ENCODE measurements at places on chromosomes 2 and 18.
A peak's percentile ranks its signal among the peaks of the same experiment; 100 is the strongest.

GRCh38 chr2:29317077-29317517 lies 201.9 kb downstream of the CLIP4 start:
- no peak for DNase-seq

DNA sequence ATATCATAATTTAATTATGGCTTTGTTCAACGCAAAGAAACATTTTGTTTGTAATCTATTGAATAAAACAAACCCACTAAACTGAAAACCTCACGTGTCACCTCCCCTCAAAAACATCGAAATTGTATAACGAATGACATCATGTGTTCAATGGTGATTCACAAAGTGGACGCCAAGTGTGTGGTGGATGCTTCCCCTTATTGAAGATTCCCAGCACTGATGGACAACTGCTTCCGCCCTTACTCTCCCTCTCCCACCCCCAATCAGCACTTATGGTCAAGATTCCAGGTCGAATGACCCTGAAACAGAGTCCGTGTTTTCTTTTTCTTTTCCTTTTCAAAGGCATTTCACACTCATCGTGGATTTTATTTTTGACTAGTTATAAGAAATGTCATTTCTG lies 383.0 kb upstream of the SMIM21 start:
- DNase-seq: no peak

GRCh38 chr2:223203971-223204929 lies 152.3 kb downstream of the KCNE4 start:
- peak; percentile 35 for DNase-seq

GRCh38 chr2:118696786-118697465 lies 150.5 kb downstream of the EN1 start:
- DNase-seq: no peak

GRCh38 chr2:143524559-143525401 lies 395.6 kb downstream of the ARHGAP15 start:
- DNase-seq: no peak

- DNase-seq: no peak
Observed at GRCh38 chr2:173690349-173690748, 274.8 kb downstream of the SP3 start.

GRCh38 chr18:57223144-57223870 lies 76.4 kb downstream of the BOD1L2 start:
- DNase-seq: no peak

DNA sequence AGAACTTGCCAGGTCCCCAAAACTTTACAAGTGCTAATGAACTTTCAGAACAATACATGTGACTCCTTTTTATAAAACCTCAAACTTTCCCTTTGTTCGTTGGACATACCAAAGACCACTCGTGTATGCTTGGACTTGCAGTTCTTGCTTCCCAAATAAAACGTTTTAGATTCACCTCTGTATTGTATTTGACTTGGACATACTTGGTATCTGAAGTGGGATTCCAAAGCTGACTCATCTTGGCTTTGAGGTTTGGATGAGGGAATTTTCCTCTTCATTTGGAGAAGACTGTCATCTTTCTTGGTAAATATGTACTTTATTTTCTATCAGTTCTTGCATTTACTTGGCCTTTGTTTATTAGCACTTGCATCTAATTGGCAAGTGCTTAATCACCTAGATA lies 8.0 kb upstream of the CYB5A start:
- DNase-seq: no peak

GRCh38 chr2:30271301-30271700 lies 40.0 kb downstream of the LBH start:
- no peak for DNase-seq

DNA sequence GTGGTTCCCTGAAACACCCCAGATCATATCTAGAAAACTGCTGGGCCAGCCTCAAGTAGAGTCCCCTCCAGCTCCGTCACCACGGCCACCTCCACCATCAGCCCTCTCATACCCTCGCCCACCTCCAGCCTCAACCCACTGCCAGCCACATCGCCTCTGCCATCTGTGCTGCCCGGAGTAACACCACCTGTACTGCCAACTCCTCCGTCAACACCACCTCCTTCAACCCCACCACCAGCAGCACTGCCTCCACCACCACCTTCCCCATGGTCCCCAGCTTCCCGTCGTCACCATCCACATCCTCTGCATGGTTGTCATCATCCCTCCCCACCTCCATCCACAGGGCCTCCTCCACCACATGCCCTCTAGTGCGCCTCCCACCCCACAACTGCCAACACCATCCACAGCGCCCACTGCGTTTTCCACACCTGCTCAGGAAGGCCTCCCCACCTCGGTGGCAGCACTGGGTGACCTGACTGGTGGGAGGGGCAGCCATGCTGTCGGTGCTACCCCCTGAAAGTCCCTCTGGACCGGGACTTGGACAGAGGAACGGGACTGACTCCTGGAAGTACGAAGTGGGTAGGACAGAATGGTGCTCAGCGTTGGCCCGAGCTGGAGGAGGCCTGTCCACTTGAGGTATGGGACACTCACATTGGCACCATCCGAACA lies 1.6 kb downstream of the SNED1 start:
- DNase-seq: no peak

- no peak for DNase-seq
Observed at GRCh38 chr2:95362486-95362885, 40.0 kb upstream of the FAHD2A start.

DNA sequence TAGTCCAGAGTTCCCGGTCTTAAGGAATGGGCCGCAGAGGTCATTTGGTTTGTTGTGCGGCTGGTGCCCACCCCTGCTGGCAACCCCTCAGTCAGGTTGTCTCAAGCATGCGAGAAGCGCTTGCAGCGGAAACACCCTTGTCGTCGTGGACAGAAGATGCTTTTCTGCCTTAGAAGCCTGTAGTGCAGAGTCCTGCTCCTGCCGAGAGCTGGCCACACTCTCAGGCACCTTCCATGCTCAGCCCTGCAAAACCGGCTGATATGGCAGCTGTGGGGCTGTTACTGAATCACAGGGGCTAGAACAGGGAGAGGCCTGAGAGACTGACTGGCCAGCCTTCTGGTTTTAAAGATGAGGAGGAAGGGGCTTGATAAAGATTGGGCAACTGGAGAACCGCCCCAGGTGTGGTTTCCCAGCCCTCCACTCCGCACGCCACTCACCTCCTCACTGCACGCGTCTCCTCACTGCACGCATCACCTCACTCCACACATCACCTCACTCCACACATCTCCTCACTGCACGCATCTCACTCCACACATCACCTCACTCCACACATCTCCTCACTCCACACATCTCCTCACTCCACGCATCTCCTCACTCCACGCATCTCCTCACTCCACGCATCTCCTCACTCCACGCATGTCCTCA lies 103.6 kb downstream of the USP40 start:
- no peak for DNase-seq

Measured in skeletal muscle cell (primary cell).